Activated CD8-positive, alpha-beta memory T cell treated with anti-CD3 and anti-CD28 coated beads, Interleukin-2, amount 50 U/mL, for 4 hours (primary cell): ENCODE measurements at places on chromosomes 7 and 10.

- DNase-seq: no peak
These were observed 7.8 kb downstream of the CD36 start for GRCh38 chr7:80646083-80646865.

DNA sequence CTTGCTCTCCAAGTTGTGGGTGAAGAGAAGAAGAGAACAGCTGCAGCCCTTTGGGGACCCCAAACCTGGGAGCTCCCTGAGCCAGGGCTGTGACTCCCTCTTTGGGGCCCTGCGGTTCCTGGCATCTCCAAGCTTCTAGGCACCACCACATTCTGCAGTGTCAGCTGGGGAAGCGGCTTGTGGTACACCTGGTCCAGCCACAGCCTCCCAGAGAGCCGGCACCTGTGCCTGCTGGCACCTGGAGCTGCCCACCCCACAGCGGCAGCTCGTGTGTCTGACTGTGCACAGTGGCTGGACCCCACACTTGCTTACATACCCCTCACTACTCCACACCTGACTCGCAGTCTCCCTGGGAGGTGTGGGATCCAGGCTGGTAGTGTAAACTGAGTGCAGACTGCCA lies 23.5 kb downstream of the FAM241B start:
- no peak for DNase-seq

DNA sequence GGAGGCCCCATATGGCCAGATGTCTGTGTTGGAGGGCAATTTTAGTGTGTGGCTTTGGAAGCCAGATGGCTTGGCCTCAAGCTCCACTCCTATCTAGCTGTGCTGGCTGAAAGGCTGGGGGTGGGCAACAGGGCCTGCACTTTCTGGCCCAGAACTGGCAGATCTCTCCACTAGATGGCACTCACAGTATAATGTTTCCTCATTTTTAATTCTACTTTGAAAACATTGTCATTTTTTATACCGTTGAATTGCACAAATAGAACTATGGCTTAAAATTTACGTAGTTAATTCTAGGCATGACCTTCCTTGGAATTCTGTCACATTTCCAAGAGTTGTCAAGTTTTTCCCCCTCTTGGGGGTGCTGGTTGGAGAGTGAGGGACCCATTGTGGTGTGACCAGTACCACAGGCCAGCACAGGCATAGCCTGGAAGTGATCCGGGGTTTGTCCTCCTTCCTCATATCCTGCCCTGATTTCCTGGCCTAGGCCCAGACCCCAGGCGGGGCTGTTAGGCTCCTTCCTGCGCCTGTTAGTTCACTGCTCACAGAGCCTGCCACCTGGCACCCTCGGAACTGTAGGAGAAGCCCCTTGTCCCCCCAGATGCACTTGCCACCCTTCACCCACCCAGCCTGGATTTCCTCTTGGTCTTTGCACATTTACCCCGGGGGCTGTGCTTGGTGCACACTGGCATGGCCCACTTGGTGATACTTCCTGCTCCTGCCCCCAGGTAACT lies 52.8 kb downstream of the ARHGAP22 start:
- DNase-seq: no peak

DNA sequence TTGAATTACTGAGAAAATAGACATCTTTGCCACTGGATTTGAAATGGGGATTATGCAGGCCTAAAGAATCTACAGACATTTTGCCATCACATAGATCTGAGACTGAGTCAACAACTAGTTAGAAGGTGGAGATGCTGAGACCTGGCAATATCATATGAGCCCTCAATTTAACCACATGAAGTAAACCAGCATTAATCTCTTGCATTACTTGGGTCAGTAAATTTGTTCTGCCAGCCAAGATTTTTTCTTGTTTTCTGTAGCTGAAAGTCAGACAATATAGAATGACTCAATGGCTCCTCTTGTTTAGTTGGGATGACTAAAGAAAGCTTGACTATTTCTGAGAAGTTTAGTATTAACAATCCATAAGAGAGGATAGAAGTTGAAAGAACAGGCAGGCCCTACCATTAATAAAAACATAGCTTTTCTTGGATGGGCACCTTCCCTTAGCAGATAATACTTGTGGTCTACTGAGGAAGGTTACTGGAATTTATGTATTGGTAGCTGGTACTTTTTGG lies 396.7 kb upstream of the SORCS1 start:
- no peak for DNase-seq

DNA sequence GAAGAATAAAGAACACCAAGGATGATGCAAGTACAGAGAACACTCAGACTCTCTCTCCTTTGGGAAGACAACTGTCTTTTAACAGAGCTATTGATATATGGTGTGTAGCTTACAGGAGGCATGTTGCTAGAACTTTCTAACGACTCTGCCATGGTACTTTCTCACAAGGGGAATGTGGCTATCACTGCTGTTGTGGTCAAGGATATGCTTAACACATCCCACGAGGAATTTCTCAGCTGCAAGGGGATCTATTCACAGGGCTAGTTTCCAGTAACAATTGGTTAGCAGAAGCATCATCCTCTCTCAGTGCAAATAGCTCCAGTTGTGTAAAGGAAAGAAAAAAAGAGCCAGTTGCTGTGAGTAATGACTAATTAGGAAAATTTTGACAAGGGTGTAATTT lies 826.0 kb downstream of the SORCS1 start:
- DNase-seq: no peak

DNA sequence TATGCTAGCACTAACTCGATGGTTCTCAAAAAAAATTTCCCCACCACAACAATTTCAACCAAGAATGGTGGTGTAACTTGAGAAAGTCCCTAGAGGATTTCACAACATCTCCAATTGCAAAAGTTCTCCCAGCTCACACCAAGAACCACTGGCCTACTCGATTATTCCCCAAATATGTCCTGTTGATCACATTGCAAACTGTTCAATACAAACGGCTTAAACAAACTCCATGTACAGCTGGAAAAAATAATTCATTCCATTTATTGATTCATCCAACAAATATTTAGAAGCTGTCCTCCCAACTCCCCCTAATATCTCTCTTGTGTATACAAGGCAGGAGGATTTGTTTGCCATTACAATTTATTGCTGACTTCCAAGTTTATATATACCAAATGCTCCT lies 19.1 kb downstream of the TMEM176B start:
- no peak for DNase-seq

DNA sequence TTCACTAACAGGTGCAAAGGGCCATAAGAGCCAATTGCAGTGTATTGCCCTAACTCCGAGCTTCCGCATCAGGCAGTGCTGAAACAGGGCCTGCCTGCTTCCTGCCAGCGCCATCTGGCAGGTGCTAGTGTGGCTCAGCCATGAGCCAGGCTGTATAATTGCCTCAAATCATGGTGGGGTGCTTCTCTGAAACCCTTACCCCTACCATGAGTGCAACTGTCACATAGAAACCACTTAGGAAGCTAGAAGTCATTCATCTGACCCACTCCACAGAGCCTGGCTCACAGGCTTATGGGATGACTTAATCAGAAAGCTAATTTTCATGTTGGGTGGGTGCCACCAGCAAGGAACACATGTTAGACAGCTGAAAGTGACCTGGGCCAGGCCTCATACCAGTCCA lies 133.3 kb upstream of the LAMB4 start:
- no peak for DNase-seq

- DNase-seq: no peak
These were observed 37.8 kb upstream of the UBE2H start for GRCh38 chr7:129990403-129991192.

GRCh38 chr10:86182595-86182994 lies 184.0 kb downstream of the GRID1 start:
- no peak for DNase-seq

- no peak for DNase-seq
These were observed 14.9 kb downstream of the SLC25A28 start for GRCh38 chr10:99605351-99605750.

DNA sequence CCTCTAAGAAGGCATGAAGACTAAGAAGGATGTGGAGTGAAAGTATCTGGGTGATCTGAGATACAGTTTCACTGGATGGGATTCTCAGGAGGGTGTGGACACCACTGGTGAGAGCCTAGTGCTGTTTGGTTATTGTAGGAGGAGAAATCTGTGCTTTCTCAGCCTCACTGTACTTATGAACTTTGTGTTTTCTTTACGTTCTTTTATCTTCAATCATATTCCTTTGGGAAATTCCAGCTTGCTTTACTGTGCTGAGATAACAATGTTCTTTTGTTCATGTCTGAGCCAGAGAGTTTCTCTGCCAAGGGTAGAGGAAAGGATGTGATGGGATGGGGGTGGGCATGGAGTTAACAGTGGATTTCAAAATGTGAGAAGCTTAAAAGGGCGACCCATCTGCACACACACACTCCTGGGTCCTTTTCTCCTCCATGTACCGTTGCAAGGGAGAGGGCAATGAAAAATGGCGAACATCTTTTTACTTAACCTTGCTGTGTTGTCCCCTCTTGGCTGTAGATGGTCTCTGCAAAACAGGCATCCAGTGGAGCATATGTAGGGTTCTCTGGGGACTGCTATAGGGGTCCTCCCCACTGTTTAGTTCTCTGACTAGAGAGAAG lies 25.0 kb upstream of the TAX1BP1 start:
- no peak for DNase-seq

DNA sequence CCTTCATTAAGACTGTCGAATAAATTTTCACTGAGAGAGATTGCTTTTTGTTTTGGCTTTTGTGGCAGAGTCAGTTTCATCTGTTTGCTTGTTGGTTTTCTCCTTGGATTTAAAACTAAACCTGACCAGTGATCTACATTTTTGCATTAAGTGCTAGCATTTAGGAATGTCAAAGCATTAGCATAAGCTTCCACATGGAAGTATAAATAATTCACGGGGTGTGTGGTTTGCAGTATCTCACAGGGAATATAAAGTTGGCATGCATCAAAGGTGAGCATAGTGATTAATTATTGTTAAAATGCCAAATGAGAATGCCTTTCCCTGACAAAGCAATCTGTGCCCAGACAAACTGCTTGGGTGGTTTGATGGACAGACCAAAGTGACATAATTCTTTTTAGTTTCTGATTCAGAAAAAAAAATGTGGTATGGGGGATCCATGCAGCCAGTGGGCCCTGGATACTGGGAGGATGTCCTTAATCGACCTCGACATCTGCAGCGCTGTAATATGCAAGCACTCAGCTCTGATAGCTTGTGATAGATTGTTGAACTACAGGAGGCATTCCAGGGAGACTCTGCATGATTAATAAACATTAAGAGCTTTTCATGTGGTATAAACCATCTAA lies 339.3 kb upstream of the POM121L12 start:
- no peak for DNase-seq

GRCh38 chr10:76213876-76214275 lies 782.5 kb downstream of the LRMDA start:
- DNase-seq: no peak

DNA sequence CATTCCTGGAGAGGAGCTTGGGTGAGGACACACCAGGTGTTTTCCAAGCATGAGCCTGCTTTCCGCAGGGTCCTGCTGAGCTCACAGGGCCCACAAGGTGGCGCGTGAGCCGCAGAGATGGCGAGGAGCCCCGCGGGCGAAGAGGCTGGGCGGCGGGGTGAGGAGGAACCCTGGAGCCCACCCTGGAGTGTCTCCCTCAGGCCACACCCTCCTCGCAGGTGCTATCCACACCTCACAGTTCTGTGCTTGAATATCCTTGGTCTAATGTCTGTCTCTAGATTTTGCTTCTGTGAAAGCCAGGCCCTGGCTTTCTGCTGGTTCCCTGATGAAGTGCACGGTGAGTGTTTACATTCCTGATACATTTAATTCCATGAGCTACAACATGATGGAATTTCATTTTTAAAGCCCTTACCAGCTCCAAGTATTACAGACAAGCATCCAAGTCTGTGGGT lies 433.6 kb downstream of the ACTR3B start:
- no peak for DNase-seq

GRCh38 chr10:89838044-89838615 lies 136.7 kb downstream of the KIF20B start:
- no peak for DNase-seq

GRCh38 chr10:65341323-65341925 lies 1584.4 kb upstream of the LRRTM3 start:
- DNase-seq: no peak

DNA sequence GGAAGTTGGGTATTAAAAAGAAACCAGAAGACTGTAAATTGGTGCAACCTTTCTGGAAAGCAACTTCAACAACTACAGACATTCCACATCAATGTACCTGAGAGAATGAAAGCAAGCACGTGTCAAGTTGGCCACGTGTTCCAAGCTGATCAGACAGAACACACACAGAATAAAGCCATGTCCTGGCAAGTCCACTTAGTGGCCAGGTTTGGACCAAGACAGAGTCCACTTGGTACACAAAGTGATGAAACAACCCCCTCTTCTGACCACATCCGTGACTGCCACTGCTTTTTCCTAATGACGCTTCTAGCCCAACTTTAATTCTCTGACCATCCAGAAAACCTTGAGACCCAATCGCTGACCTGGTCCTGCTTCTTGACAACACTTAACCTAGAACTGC lies 109.4 kb downstream of the ABLIM1 start:
- DNase-seq: no peak

GRCh38 chr7:5586963-5587348 lies 163.3 kb upstream of the TNRC18 start:
- no peak for DNase-seq

DNA sequence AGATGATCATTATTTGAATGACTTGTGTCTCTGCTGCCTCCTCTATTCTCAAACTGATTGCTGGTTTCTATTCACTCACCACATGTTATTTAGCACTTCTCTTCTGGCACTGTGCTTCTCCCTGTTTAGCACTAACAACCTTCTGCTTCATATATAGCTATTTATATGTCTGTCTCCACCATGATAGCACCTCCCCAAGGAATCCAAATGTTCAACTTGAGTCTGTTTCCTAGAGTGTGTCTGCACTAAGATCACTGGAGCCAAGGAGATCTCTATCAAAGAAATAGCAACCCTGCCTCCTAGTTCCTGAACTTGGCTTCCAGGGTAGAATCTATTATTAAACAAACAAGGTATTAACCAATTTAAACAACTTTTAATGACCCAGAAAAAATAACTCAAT lies 104.5 kb downstream of the CYP26A1 start:
- DNase-seq: no peak

DNA sequence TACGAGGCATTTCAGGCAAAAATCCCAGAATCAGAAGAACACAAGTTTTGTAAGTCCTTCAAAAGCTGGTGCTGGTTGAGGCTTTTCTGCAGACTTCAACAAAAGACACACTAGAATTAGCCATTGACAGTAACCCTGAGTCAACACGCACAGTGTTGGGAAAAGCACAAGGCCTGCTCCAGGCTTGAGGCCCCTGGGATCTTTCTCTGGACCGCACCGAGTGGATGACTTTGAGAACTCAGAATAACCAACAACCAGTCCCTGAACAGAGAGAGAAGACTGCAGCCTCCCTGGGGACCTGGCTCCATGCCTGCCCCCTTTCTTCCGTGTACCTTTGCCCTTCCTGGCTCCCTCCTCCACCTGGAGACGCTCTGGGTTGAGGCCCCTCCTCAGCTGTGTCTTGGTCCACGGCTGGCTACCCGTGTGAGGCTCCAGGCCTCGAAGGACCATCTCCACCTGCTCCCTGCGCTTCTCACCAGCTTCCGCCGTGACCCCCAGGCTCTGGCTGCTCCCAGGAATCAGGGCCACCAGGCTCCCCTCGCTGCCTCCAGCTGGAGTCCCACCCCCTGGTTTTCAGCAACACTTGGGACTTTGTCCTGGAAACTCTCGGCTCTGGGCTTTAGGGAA lies 28.4 kb downstream of the DIP2C start:
- no peak for DNase-seq

- DNase-seq: no peak
These were observed 2.9 kb downstream of the PPP1R3C start for GRCh38 chr10:91629715-91630549.

- no peak for DNase-seq
These were observed 251.1 kb downstream of the IPMK start for GRCh38 chr10:58016614-58017013.
